ENCODE measurements at places on chromosomes 1 and 21.

- DNase-seq = no peak
These were observed 6.8 kb upstream of the LRRN2 start for GRCh38 chr1:204692325-204692840.

DNA sequence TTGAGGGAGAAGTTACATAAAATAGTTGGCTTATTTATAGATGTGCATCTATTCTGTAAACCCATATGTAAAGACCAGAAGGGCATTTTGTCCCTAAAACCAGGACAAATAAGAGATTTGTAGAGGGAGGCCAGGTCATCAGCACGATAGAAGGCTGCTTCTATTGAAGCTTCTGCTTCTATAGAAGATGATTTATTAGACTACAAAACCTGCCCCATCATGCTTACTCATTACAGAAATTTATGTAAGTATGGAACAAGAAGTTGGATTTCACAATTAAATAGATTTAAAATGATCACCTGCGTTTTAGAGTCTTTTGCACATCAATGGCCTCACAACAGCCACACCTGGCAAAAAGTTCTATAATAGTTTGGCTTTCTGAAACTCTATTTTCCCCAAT lies 183.5 kb downstream of the DUSP10 start:
- DNase-seq = no peak

- DNase-seq = no peak
These were observed 37.9 kb downstream of the SLC66A1 start for GRCh38 chr1:19349999-19350398.

GRCh38 chr21:35202431-35202830 lies 153.3 kb upstream of the RUNX1 start:
- no peak for DNase-seq

- no peak for DNase-seq
These were observed 27.8 kb downstream of the FBXO42 start for GRCh38 chr1:16324456-16324890.

DNA sequence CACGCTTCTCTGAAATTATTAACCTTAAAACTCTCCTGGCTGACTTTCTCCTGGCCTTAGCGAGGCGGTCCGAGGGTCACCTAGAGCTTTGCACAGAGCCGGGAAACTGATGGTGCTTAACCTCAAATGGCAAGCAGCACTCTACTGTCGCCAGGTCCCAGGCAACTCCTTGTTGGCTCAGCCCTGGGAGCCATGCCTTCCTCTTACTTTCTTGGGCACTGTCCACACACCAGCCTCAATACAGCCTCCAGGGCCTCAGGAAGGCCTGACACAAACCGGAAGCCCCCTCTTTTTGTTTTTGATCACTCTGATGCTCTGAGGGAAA lies 3.8 kb downstream of the TRABD2B start:
- DNase-seq = no peak

- no peak for DNase-seq
These were observed 88.7 kb downstream of the C1orf94 start for GRCh38 chr1:34265396-34265795.

- no peak for DNase-seq
These were observed 50.1 kb downstream of the KLHDC7A start for GRCh38 chr1:18530587-18531502.

- DNase-seq = no peak
These were observed 99.5 kb upstream of the DUSP10 start for GRCh38 chr1:221841251-221841982.

DNA sequence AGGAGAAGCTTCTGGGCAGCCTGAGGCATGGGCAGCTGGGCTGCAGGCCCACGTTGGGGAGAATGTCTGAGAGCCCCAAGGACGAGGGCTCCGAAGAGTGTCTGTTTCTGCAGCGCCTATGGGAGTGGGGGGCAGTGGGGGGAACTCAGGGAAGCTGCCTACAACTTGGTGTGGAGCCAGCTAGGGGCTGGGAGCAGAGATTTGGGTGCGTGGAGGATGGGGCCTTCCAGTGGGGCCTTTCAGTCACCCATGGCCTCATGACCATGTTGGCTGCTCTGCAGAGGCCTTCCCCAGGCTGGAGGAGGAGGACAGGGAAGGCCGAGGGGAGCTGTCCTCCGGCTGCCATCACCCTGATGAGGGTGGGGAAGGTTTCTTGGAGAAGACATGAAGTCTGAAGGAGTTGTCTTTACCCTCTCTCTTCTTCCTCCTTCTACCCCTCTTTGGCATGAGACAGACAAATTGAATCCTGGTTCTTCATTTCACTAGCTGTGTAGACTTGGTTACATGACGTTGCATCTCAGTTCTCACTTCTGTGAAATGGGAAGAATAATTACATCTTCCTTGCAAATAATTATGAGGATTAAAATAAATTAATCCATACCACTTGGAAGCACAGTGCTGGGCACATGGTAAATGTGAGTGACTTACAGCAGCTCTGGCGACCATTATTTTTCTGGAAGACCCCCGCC lies 8.3 kb downstream of the PPFIA4 start:
- DNase-seq = peak; percentile 34

GRCh38 chr1:231544943-231545592 lies 16.6 kb downstream of the TSNAX start:
- no peak for DNase-seq

DNA sequence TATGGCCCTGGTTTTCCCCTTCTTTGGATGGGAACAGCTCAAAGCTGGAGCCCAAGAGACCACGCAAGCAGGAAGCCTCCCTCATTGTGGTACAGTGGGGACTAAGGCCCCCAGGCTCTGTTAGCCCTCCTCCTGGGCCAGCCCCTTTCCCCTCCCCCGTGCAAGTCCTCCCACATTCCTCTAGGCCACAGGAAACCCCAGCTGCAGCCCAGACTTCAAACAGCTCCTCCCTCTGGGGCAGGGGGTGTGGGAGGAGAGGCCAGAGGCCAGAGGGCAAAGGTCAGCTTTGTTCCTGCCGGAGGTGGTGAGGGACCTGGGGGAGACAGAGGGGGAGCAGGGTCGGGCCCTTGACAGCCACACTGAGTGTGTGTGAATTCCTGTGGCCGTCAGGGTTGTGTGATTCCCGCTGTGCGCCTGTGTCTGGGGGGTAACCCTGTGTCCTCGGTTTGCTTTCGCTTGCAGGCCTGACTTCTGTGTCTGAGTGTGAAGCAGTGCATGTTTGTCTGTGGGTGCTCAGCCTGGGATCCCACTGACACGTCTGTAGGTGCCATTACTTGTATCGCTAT lies 3.4 kb upstream of the AHDC1 start:
- DNase-seq = peak; percentile 85

- DNase-seq = no peak
These were observed 650.4 kb downstream of the LTN1 start for GRCh38 chr21:28342212-28342810.

- DNase-seq = no peak
These were observed 21.5 kb downstream of the PANK4 start for GRCh38 chr1:2504949-2505272.

- DNase-seq = no peak
These were observed 140.2 kb upstream of the HOOK1 start for GRCh38 chr1:59674595-59674994.

- no peak for DNase-seq
These were observed 78.2 kb downstream of the SIM2 start for GRCh38 chr21:36776981-36777617.

- DNase-seq = no peak
These were observed 30.6 kb upstream of the BMP8B start for GRCh38 chr1:39819091-39819812.

DNA sequence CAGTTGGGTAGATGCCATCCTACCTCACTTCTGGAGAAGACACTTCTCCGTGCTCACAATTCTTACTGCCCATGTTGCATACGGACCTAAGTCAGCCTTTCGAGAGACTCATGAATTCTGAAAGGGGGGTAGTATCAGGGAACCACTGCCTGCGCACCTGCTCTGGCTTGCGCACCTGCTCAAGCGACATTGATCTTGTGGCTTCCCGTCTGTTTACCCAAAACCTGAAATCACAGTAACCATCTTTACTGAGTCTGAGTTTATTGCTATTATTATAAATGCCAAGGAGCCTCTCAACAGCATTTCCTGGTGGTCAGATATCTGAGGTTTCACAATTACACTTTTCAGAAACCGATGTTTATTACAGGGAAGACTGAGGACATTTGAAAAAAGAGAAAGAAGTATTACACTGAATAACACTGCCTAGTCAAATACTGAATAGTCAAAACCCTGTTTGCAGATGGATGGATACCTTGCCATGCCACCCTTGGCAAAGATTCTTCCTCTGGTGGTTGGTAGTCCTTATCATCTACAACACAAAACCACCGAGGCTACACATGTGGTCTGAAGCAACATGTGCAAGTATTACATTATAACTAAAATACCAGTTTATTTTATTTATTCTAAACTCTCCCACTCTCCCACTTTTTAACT lies 208.7 kb downstream of the SIPA1L2 start:
- DNase-seq = no peak

GRCh38 chr1:212368073-212368484 lies 46.6 kb downstream of the PACC1 start:
- DNase-seq = peak; percentile 74

GRCh38 chr1:84433258-84434080 lies 35.2 kb downstream of the DNASE2B start:
- peak; percentile 65 for DNase-seq

GRCh38 chr1:244165021-244165420 lies 113.9 kb downstream of the ZBTB18 start:
- DNase-seq = no peak

- no peak for DNase-seq
These were observed 77.2 kb downstream of the LAMC1 start for GRCh38 chr1:183100361-183100974.

GRCh38 chr1:173276922-173277800 lies 70.0 kb upstream of the TNFSF4 start:
- DNase-seq = no peak

DNA sequence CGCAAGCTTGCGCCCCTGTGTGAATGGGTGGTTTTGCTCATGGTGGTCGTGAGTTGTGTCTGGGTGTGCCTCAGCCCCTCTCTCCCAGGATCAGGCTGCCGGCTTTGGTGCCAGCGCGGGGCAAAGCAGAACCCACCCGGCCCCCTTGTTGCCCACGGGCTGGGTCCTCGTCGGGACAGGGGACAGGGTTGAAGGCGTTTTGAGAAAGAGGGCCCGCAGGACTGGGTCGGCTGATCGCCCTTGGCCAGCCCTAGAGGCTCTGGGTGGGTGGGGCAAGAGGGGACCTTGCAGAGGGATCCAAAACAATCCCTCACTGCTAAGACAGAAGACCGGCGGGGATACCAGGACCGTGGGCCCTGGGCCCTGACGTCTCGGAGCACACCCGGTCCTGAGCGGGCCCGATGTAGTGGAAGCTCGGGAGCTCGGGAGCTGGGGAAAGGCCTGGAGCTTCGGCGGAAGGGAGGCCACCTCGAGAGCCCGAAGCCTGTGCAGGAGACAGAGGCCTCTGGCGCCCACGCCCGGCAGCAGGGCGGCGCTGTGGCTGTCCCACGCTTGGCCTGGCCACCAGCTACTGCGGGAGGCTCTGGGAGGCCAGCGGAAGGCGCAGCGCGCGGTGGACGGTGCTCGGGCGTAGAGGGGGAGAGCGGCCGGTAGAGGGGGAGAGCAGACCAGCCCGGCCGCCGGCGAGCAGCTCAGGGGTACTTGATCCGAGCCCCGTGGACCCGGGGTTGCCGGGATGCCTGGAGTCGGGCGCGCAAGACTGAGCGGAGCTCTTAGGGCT lies 2.8 kb upstream of the ZNF678 start:
- no peak for DNase-seq

DNA sequence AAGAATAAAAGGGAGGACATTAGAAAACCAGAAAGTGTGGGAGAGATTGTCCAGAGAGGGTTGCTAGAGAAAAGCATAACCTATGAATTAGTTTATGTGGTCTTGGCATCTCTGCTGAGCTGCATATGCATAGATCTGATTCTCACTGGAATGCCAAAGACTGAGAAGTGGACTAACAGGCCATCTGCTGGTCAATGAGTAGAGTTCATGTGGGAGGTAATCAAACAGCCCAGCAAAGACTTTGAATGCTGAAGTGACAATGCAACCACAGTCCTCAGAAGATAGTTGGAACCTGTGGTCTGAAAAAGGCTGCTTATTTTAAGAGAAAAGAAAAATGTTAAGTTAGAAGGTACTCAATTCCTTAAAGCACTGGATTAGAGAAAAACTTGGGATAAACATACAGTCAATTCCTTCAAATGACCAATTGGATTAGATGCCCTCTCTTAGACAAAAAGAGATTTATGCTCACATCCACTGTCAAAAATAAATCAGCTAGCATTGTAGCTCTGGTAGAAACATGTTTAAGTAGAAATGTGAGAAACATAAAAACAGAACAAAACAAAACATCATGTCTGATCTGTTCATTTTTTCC lies 382.8 kb downstream of the AMY1C start:
- no peak for DNase-seq

DNA sequence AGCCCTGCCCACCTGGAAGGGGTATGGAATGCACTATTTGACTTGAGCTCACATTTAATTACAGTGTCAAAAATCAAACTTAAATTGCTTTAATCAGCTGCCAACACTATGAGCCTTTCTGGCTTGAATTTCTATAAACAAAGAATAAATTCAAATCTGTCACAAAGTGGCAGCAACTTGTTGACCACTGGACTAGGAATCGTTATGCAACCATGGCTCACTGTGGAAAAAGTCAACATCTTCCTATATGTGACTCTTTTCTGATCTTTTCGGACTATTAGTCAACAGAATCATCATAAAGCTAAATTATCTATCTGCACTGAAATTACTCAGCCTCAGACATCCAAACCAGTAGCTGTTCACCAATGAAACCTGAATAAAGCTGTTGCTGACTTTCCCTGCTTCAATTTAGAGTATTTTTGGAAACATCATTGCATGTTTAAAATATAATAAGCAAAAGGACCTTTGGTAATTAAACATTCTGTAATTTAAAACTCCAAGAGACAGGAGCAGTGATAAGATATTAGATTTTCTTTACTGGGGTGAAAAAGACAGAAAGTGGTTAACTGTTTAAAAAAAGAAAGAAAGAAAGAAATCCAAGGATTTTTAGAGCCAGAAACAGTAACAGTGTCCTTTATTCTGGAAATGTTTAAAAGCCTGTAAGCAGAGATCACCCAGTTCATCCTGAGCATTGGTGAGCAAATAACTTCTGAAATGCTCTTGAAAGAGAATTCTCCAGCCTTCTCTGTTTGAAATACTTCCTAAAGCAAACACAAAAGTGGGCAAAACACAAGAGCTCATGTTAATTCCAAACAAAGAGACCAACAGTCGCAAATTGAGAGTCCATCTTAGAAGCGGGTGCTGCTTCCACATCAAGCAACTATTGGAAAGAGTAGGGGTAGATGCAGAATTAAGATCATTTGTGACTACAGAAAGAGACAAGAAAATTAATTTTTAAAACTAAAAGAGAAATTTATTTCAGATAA lies 26.2 kb upstream of the ERG start:
- DNase-seq = no peak

DNA sequence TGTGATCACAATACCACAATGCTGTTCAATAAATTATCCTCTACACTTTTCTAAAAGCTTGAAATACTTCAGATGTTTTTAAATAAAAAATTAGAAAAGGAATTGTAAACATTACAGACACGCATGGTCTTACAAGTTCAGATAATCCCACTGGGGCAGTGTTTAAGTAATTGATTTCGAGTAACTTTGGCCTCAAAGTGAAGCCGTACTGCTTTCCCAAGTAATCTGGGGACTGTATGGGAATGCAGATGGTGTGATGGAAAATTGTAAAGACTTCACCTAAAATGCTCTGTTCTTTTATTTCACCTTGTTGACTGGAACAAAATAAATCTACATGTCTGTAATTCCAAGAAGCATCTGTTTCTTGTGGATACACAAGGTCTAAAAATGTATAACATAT lies 401.7 kb upstream of the LYPLAL1 start:
- no peak for DNase-seq
